Stimulated activated CD8-positive, alpha-beta memory T cell treated with anti-CD3 and anti-CD28 coated beads, Interleukin-4, amount 100 ng/mL, for 4 hours (primary cell): ENCODE measurements at places on chromosomes 11 and 22.

- DNase-seq: no peak
These were observed 71.6 kb downstream of the PRMT3 start for GRCh38 chr11:20458905-20459632.

GRCh38 chr11:3959015-3959902 is 103.8 kb downstream of the STIM1 start:
- DNase-seq: no peak

GRCh38 chr22:38863531-38864131 is 8.4 kb downstream of the CBX6 start:
- DNase-seq: no peak

DNA sequence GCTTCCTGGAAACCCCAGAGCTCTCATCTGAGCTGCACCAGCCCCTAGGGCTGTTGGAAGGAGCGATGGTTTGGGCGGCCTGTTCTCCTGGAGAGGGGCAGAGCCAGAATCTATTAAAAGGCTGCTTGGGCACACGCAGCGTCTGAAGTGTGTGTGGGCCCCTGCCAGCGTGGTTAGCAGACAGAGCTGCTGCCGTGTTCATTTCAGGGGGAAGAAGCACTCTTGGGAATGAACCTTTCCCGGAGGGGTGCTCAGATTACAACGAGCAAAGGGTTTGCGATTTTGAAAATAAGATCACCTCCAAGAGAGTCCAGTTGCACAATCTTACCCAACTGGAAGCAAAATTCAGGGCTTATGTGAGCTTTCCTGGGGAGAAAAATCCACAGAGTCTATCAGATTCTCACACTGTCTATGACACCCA is 12.9 kb downstream of the ANO1 start:
- DNase-seq: no peak

DNA sequence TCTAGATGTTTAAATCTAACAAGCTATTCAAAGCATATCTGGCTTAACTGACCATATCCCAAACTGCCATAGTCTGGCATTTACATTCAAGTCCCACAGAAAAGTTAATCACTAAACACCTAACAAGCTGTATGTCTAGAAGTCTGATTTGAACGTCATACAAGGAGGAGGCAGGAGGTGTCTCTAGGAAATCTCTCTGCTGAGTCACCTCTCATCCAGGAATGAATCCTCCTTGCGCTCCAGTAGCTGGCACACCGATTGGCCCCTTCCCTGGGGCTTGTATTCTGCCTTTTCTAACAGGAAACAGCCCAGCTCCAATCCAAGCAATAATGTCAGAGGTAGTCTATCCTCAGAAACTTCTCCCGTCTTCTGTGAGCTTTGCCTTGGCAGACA is 31.8 kb downstream of the FEZ1 start:
- no peak for DNase-seq

DNA sequence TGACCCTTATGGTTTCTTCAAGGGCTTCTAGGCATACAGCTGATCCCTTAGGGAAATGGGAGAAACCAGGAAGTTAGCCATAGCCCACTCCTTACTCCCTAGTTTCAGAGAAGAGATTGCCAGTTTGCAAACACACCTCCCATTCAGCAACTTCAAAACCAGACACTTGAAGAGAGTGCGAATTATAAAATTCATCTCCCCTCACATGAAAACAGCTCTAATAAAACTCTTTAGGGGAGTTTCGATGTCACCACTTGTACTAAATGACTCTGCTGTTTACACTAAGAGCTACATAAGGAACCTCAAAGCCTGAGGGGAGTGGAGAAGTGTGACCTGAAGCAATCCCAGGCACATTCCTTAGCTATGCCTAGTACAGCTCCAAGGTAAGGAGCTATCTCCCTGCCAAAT is 8.3 kb downstream of the LGR4 start:
- DNase-seq: no peak

- no peak for DNase-seq
These were observed 68.7 kb downstream of the CCDC81 start for GRCh38 chr11:86443415-86443814.

- DNase-seq: no peak
These were observed 3.7 kb upstream of the MS4A10 start for GRCh38 chr11:60781286-60781980.

DNA sequence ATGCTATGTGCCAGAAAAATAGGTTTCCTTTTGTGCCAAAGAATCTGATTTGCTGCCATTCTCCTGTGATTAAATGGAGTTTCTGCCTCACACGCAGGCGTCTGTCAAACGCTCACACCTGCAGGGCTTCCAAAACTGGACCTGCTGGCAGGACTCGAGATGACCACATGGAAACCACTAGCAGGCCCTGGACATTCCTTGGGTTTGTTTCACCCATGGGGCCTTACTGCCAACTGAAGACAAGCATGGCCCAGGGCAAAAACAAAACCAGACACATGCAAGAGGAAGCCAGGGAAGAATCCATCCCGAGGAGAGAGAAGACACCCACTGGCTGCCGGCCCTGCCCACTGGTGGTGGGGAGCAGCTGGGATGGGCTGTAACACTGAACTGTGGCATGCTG is 55.9 kb upstream of the MN1 start:
- no peak for DNase-seq

GRCh38 chr22:20268279-20269012 is at the start of gene RTN4R:
TSS of gene RTN4R (minus strand) at chr22:20268318. CDS start at chr22:20268092, 226 bp downstream.
- no peak for DNase-seq

DNA sequence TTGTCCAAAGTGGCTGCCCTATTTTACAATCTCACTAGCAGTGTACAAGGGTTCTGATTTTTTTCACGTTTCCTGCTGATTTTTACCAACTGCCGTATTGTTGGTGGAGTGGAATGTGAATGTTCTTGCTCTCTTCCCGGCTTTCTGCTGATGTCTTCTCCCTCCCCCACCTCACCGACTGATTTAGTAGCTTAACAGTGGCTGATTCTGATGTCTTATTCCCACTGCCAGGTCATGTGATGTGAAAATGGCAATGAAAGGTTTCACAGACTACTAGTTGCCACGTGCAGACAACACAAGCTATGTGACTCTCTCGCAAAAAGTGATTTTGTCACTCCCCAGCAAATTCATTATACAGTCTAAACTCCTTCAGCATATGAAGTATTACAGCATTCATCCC is 17.3 kb upstream of the NEU3 start:
- no peak for DNase-seq
